ENCODE measurements at places on chromosomes 5 and 9.
A peak's percentile ranks its signal among the peaks of the same experiment; 100 is the strongest.

GRCh38 chr9:127567035-127567729, 44.9 kb upstream of the STXBP1 start:
- peak; percentile 75 for DNase-seq

DNA sequence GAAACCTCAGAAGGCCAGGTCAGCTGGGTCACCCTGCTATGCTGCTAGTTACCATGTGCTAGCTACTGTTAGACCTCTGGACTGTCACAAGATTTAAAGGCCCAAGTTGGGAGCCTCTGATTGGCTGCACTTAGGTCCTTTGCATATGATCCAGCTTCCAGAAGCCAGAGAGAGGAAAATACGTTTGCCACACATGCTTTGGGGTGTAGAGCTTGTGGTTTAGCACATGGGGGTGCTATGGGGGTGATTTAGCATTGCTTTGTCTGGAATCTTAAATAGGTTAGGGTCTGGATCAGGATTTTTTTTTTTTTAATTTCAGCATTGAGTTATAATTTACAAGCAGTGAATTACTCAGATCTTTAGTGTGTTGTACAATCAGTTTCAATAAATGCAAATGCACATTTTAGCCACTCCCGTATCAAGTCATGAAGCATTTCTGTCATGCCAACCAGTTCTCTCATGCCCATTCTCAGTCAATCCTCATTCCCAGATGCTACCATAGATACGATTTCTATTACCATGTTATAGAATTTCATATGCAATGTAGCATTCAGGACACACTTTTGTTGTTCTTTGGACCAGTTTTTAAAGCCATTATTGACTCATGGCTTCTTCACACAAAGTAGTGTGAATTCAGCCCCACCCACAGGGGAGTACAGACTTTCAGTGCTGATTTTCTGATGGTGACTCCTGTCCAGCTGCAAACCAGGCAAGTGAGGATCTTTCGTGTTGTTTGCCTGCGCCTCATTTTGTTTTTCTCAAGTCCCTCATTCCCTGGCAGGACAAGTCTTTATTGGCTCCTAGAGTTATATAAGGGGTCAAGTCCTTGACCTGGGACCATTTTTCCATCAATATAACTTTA, 250.4 kb downstream of the LRRC70 start:
- DNase-seq = no peak

- DNase-seq = no peak
These were observed 434.1 kb downstream of the ZSWIM6 start for GRCh38 chr5:61766141-61766540.

DNA sequence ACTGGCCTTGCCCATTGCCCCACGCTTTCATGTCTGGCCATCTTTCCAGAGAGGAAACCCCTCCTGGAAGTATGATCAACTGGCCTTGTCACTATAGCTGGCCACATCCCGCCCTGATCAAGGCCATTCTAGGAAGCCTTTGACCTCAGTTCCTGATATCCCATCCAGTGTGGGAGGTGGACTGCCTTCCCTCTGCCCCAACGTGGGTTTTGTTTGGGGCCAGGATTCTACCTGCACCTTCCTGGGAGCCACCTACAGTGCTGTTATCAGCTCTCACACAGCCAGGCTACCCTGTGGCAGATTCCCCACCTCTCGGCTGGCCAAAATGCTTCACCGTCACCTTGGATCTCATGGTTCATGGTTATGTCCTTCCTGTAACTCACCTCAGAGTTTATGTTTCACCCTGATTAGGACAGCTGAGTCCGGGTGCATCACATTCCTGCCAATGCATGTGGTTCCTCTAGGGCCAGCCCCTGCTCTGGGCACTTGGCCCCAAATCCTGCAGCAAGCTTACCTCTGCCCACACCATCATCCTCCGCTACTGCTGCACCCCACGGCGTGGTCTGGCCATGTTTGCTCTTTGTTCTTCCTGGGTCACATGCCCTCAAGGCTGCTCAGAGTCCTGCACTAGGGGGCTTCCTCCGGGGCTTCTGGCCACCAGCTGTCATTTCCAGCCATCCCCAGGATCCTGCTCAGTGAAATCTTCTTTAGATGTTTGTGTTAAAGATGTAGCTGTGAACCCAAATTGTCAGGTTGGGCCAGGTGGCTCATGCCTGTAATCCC, 24.2 kb upstream of the S1PR3 start:
- no peak for DNase-seq

DNA sequence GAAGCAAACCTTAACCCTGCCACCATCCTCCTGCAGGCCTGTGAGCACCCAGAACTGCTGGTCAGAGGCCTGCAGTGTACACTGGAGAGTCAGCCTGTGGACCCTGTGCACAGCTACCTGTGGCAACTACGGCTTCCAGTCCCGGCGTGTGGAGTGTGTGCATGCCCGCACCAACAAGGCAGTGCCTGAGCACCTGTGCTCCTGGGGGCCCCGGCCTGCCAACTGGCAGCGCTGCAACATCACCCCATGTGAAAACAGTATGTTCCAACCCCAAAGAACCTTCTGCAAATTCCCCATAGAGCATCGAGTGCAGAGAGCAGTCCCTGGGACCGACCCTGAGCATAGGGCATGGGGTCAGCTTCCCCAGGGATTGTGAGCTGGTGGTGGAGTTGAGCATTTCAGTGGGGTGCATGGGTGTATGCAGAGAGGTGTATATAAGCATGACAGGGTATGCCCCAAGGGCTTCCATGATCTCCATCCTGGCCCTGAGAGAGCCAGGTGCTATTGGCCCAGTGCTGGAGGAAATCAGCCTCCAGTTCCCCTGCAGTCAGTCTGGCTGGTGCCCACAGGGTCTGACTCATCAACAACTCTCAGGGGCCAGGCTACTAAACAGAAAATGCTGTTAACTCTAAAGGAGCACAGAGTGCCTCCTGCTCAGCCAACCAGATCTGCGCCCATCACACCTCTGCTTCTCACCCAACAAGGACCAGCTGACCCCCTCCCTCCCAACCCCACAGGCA, 126.2 kb downstream of the SAXO1 start:
- DNase-seq = peak; percentile 72
